ENCODE measurements at places on chromosomes 4 and X.

DNA sequence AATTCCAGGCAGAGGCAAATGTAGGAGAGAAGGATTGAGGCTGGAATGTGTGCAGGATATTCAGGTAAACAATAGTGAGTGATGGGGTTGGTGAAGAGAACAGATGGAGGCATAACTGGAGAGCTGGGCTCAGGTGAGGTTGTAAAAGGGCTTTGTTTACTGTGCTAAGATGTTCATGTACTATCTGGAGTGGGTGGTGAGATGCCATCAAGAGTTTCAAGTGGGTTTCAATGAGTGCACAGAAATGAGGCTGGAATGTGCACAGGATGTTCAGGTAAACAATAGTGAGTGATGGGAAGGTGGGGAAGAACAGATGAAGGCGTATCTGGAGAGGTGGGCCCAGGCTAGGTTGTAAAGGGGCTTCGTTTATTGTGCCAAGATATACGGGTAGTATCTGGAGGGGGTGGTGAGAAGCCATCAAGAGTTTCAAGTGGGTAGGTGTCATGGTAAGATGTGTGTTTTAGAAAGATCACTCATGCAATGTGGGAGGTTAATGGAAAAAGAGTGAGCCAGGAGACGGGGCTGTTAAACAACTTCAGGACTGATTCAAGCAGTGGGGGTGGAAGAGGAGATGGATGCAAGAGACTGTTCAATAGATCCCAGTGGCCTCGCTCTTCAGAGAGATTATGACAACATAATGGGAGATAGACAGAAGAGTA lies 25.4 kb upstream of the NMU start:
- no peak for DNase-seq

GRCh38 chrX:16033331-16033730 lies 90.0 kb upstream of the GRPR start:
- no peak for DNase-seq

- DNase-seq, result no peak
Measured at GRCh38 chr4:26822546-26822945, 38.1 kb upstream of the STIM2 start.

DNA sequence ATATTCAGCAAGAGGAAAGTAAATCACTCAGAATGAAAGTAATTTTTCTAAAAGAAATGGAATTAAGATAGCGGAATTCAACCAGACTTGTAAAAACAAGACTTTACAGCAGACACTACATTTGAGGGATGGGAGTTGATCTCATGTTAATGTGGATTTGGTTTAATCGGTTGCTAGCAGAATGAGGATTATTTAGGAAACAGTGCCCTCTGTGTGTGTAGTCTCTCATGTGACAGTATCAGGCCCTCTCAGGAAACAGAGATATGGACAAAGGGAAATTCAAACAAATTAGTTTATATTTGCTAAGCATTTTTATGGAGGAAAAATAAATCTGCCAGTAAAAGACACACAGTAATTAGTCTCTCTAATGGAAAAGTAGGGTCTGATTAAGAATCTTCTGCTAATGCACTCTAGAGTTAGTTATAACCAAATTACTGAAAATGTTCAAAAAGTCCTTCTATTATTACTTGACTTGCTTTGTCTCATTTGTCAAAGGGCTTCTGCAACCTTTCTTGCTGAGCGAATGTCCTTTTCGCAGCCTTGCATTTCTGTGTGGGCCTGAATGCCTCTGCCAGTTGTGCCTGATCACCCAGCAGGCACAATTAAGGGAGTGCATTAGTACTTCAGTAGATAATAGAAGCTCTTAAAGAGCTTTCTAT lies 1282.3 kb upstream of the TENM3 start:
- DNase-seq, result no peak

- peak; percentile 49 for DNase-seq
Measured at GRCh38 chr4:121307445-121308327, 73.1 kb downstream of the QRFPR start.

DNA sequence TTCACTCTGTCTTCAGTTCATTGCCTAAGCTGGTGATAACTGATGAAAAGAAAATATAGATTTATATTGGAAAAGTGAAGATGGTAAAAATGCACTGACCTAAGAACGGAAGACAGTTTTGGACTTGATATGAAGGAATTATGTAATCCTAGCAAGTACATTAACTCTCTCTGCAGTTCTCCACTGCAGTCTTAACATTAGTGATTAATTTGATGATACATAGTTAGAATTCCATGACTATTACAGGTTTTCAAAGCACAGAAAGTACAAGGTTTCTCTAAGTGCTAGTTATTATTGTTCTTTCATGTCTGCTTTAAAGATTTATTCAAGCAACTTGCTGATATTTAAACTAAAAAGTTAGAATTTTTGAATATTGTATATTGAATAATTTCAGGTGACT lies 1591.7 kb upstream of the ADGRL3 start:
- DNase-seq, result no peak

- DNase-seq, result no peak
Measured at GRCh38 chr4:42600578-42600977, 56.3 kb downstream of the ATP8A1 start.

GRCh38 chr4:22196551-22196950 lies 248.0 kb upstream of the KCNIP4 start:
- DNase-seq, result no peak

- no peak for DNase-seq
Measured at GRCh38 chr4:55871299-55871800, 17.9 kb downstream of the EXOC1 start.

DNA sequence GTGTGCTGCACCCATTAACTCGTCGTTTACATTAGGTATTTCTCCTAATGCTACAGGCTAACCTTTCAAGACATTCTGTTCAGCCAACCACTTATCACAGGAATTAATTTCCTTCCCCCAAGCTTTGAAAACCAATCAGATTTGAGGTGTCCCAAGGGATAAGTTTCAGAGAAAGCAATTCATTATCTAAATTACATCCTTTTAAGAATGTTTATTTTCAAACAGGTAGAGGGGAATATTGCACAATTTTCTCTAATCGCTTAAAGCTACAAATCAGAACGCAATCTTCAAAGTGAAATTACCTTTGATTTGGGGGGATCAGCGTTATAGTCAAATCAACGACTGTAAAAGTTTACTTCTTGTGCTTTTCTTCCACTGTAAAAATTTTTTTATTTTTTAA lies 1.6 kb downstream of the CLOCK start:
- no peak for DNase-seq

- no peak for DNase-seq
Measured at GRCh38 chr4:137393044-137393443, 139.2 kb downstream of the PCDH18 start.

GRCh38 chrX:68681443-68681941 lies 34.0 kb downstream of the STARD8 start:
- DNase-seq, result no peak

- no peak for DNase-seq
Measured at GRCh38 chr4:73438582-73439215, 2.7 kb downstream of the AFP start.

- no peak for DNase-seq
Measured at GRCh38 chrX:8726031-8726652, 5.8 kb downstream of the ANOS1 start.

DNA sequence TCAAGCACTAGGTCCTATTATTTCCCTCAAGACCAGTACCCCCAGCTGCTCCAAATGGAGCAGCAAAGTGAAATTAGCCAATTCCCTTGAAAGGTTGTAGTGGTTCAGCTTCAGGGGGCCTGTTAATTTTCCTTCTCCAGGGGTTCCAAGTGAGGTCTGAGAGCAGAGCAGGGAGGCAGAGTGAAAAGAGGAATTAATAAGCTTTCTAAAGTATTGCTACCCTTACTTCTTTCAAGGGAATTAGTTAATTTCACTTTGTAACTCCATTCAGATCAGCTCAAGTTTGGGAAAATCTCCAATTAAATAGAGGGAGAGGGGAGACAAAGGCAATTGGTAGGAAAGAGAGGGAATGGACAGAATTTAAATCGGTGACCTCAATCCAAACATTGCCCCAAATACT lies 78.7 kb upstream of the SLC7A11 start:
- DNase-seq, result no peak

- no peak for DNase-seq
Measured at GRCh38 chr4:142840516-142841123, 5.5 kb downstream of the INPP4B start.

DNA sequence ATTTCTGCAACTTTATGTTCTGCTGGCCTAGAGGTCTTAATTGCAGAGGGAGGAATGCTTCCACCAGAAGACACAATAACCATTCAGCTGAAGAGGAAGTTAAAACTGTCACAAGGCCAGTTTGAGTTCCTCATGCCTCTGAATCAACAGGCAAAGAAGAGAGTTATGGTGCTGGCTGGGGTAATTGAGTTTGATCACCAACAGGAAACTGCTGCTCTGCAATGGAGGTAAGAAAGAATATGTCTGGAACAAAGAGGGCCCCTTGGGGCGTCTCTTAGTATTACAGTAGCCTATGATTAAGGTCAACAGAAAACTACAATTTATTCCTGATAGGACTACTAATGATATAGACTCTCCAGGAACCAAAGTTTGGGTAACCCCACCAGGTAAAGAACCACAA lies 744.0 kb downstream of the FSTL5 start:
- DNase-seq, result no peak

GRCh38 chrX:69128588-69128987 lies 36.7 kb downstream of the PJA1 start:
- DNase-seq, result no peak

DNA sequence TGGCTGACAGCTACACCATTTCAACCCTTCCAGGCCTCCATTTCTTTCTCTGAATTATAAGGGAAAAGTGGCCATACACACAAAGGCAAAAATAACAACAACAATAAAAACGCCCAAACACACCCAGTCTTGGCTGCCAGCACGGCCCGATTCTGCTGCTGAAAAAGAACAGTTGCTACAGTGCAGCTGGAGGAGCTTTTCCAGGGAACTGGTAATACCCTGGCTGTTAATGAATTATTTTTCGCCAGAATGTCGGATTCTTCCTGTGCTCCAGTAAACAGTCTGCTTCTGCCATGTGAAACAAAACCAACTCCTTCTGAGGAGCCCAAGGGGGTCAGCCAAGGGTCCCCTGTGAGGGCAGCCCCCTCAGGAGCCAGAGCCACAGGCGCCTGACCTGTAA lies 6.6 kb downstream of the RAI2 start:
- no peak for DNase-seq

- no peak for DNase-seq
Measured at GRCh38 chr4:150010525-150011126, 67.6 kb upstream of the DCLK2 start.

Measured in activated T-cell treated with anti-CD3 and anti-CD28 coated beads, Interleukin-2, amount 50 U/mL, for 72 hours (primary cell).